ENCODE measurements at places on chromosomes 11 and 22. TPM values are rescaled to one million over a fixed set of nuclear protein-coding genes. Genes with fewer than 3 reads are reported as not detected.

The OR51I1 gene
- total RNA-seq = not detected

The THY1 gene
- total RNA-seq = 49.6 TPM

The TMPRSS5 gene
- total RNA-seq = 0.92 TPM

The GPHA2 gene
- total RNA-seq = not detected

The LRRN4CL gene
- total RNA-seq = 33.8 TPM

The CREB3L1 gene
- total RNA-seq = 11.1 TPM

The TUBA8 gene
- total RNA-seq = 13.3 TPM

The TPBGL gene
- total RNA-seq = 0.51 TPM

The GAB4 gene
- not detected for total RNA-seq

The C22orf42 gene
- total RNA-seq = not detected

The INSC gene
- total RNA-seq = 3.8 TPM

The CADM1 gene
- total RNA-seq = 53.1 TPM

The ABCG4 gene
- total RNA-seq = 0.31 TPM

The PLA2G6 gene
- total RNA-seq = 15.3 TPM

The OR2AG1 gene
- not detected for total RNA-seq

The C11orf87 gene
- total RNA-seq = not detected

The PGM2L1 gene
- 12.3 TPM for total RNA-seq

The ARHGAP8 gene
- total RNA-seq = 1.1 TPM

The MPZL3 gene
- 3.0 TPM for total RNA-seq

The FGF19 gene
- 1.8 TPM for total RNA-seq

The KRTAP5-2 gene
- not detected for total RNA-seq

The DEPDC7 gene
- total RNA-seq = 17.0 TPM

The LARGE2 gene
- 2.7 TPM for total RNA-seq

The PNPLA5 gene
- total RNA-seq = not detected

The ANO1 gene
- 36.7 TPM for total RNA-seq

The SCGB1A1 gene
- total RNA-seq = not detected

The C22orf15 gene
- total RNA-seq = not detected

The FAT3 gene
- total RNA-seq = 22.8 TPM

The PTPRCAP gene
- total RNA-seq = 1.2 TPM

The PHLDA2 gene
- total RNA-seq = 1.9 TPM

The TEX12 gene
- 2.3 TPM for total RNA-seq

The MN1 gene
- total RNA-seq = 27.0 TPM

The ZBTB3 gene
- total RNA-seq = 7.5 TPM

The MS4A3 gene
- total RNA-seq = 0.62 TPM

The SEC14L6 gene
- 0.21 TPM for total RNA-seq
